RPMI7951 (cell line): ENCODE measurements at places on chromosomes 6 and 20.
A peak's percentile ranks its signal among the peaks of the same experiment; 100 is the strongest.

- peak; percentile 82 for DNase-seq
Observed at GRCh38 chr20:45373353-45374100, 4.6 kb downstream of the TP53TG5 start.

DNA sequence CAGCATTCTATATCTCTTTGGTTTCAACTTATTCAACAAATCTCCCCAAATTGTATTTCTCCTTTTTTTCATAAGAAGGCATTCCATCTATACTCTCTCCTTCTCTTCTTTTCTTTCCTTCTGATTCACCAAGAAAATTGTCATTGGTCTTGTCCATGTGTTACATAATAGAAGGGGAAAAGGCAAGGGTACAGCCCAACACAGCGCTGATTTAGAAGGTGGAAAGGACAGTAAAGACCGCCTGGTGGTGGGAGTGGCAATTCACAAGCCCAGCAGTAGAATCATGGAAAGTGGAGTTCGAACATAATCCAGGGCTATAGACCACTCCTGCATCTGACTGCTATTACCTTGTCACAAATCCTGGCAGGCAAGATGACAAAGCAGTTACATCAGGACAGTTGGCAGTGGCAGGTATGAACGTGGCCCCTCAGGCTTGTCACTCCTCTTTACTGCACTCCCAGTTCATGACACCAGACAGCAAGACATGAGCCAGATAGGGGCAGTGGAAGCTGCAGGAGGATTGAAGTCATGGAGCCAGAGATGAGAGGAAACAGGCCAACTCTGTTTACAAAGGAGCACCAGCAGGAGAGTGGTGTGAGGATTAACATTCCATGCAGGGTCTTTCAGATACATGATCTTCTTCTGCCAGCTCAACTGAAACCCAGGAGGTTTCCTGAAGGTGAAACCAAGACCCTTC is 2.1 kb upstream of the TNFAIP3 start:
- DNase-seq, result no peak

DNA sequence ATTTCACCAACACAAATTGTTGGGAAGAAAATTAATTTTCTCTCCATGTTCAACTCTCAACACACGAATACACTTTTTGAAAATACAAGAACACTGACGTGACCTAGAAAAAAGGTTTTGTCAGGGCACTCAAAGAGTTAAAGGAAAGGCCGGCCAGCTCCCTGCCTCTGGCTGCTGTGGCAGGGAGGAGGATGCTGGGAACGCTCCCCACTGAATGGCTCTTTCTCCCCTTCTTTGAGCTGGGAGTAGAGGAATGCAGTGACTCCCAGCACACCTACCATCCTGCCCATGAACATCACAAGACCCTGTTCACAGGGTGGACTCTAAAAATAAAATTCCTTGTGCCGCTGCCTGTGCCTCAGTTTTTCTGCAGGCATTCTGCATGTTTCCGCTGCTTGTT is 47.0 kb downstream of the MAP3K5 start:
- DNase-seq, result no peak

DNA sequence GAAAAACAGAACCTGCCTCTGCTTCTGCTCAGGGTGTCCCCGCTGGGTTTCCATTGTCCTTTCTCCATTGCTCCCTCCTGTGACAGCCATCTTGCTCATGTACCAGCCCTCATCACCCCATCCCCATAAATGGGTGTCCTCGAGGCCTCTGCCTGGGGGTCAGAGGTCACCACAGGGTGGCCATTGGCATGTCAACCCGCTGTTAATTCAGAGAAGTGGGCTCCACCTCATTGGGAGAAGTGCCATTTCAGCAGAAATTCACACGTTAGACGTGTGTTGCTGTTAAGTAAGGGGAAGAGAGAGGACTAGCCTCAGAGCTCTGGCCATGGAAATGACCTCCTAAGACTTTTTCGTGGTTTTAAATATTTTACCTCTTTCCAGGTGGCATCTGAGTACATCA is 71.9 kb downstream of the PTPN1 start:
- no peak for DNase-seq
